ENCODE measurements at places on chromosomes 2 and 18. TPM values are rescaled to one million over a fixed set of nuclear protein-coding genes. Genes with fewer than 3 reads are reported as not detected.

IL1F10 gene
- not detected for total RNA-seq

KIF5C gene
- 13.3 TPM for total RNA-seq

UGT1A10 gene
- total RNA-seq = not detected

NEU2 gene
- total RNA-seq = not detected

PRSS56 gene
- total RNA-seq = not detected

SMYD5 gene
- 16.0 TPM for total RNA-seq

PLGLB2 gene
- 2.0 TPM for total RNA-seq

FHOD3 gene
- total RNA-seq = 5.6 TPM

GNLY gene
- total RNA-seq = 3.2 TPM

FBXO41 gene
- total RNA-seq = 2.7 TPM

VSNL1 gene
- 19.2 TPM for total RNA-seq

DNA sequence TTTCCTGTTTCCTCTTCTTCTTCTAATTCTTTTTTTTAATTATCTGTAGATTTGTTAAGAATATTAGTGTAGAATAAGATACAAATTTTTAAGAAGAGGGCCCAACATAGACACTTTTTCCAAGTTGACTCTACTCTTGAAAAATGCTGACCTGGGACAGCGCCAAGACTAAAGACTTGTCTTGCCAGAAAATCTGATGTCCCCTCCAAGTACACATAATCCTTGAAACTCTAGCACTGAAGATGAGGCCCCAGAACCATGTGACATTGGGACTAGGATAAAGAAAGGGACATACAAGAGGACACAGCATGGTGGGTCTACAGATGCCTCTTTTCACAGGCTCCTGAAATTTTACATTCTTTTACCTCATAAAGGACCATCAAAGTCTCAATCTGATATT, 271.6 kb upstream of the SESTD1 start:
- no peak for DNase-seq
- no peak overlapping the region for H3K27ac ChIP-seq
- no peaks in the 10 kb centered on the region for H3K27me3 ChIP-seq
- H3K36me3 ChIP-seq = no peaks in the 10 kb centered on the region
- H3K4me3 ChIP-seq = no peak overlapping the region

GRCh38 chr2:101802329-101802728, 104.8 kb downstream of the MAP4K4 start:
- no peaks in the 10 kb centered on the region for H3K27me3 ChIP-seq
- no peak overlapping the region for H3K27ac ChIP-seq
- peaks cover 77% of the 10 kb centered on the region for H3K4me1 ChIP-seq
- H3K36me3 ChIP-seq = no peaks in the 10 kb centered on the region
- H3K4me3 ChIP-seq = no peak overlapping the region
- DNase-seq = no peak

DNA sequence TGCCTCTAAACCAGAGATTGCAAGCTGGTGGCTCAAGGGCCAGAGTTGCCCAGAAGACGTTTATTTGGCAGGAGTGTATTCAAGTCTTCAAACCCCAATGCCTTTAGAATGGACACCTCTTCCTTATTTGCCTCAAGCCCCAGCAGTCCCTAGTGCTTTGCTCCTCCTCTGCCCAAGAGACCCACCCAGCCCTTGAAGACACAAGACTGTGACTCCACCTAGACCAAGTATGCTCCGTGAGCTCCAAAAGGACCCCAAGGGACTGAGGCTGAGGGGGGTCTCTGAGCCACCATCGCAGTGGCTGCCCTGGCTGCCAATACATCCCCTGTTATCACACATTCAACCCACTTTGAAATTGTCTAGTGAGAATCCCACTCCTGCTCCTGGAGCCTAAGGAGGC, 99.3 kb downstream of the COL6A3 start:
- DNase-seq = no peak
- no peaks in the 10 kb centered on the region for H3K36me3 ChIP-seq
- no peak overlapping the region for H3K4me3 ChIP-seq
- peaks cover 51% of the 10 kb centered on the region for H3K4me1 ChIP-seq
- H3K27ac ChIP-seq = peak overlapping the region; percentile 96

DNA sequence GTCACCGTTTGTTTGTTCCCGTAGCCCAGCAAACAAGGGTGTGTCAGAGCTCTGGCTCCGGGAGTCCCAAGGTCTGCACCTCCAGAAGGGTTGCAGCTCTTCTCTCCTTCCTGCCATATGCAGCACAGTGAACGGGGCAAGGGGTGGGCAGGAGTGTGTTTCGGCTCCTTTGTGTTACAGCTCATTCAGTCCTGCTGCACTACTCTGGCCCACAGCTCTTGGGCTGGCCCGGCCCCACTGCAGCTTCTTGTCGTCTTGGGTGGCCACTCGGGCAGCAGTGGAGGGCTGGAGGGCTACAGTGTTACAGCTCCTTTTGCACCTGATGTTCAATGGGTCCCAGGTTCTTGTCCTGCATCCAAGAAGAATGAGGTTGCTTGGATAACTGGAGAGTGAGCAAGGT, 408.3 kb downstream of the DCC start:
- no peak overlapping the region for H3K4me3 ChIP-seq
- no peaks in the 10 kb centered on the region for H3K4me1 ChIP-seq
- no peak for DNase-seq

DNA sequence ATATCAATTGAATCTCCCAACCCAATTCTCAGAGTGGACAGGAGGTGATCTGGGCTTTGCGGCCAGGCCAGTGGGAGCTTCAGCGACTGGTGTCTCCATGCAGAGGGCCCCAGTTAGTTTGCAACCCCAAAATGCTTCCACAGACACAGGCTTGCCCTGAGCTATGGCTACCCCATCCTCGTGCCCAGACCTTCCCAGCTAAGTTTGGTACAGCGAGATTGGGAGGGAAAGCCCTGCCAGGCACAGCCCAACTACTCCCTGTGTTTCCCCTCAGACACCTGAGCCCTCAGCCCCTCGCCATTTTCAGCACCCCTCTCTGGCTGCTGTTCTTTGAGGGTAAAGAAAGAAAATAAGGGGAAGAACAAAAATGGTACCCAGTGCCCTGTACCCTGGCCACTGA, 142.9 kb downstream of the TNS1 start:
- H3K27ac ChIP-seq = peak overlapping the region; percentile 87
- H3K4me1 ChIP-seq = peaks cover 40% of the 10 kb centered on the region
- H3K4me3 ChIP-seq = no peak overlapping the region
- H3K36me3 ChIP-seq = peaks cover 25% of the 10 kb centered on the region

GRCh38 chr2:61320181-61320580, 150.7 kb downstream of the USP34 start:
- H3K4me1 ChIP-seq = no peaks in the 10 kb centered on the region
- no peak overlapping the region for H3K27ac ChIP-seq
- no peaks in the 10 kb centered on the region for H3K27me3 ChIP-seq

- no peak for DNase-seq
- no peak overlapping the region for H3K27ac ChIP-seq
- H3K36me3 ChIP-seq = no peaks in the 10 kb centered on the region
- H3K4me1 ChIP-seq = no peaks in the 10 kb centered on the region
Measured at GRCh38 chr2:40169430-40169829, 282.5 kb downstream of the SLC8A1 start.

DNA sequence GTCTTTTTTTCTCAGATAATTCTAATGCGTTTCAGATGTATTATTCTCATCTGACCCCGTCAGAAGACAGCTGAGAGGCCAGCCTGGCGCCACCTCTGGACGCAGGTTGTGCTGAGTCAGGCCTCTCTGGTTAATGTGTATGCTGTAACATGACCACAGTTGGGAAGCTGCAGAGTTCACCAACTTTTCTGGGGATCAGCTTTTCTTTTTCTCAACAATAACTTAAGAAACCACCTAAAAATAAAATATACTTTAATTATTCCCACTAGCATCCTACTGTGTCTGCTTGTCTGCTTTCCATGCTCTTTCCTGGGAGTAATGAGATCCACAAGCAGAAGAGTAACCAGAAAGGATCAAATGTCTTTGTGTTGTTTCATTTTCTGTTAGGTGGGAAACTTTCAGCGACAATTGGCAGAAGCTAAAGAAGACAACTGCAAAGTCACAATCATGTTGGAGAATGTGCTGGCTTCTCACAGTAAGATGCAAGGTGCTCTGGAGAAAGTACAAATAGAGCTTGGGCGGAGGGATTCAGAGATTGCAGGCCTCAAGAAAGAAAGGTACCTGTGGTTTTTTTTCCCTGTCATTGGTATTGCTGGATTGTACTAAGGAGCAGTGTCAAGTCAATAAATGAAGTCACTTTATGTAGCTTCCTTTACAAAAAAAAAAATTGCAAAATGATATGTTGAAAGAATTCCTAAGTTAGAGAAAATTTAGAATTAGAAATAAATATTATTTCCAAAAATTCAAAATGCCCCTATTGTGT, 79.8 kb downstream of the CCDC150 start:
- H3K27ac ChIP-seq = no peak overlapping the region
- H3K27me3 ChIP-seq = no peaks in the 10 kb centered on the region
- no peaks in the 10 kb centered on the region for H3K4me1 ChIP-seq
- DNase-seq = no peak
- no peak overlapping the region for H3K4me3 ChIP-seq

- no peaks in the 10 kb centered on the region for H3K27me3 ChIP-seq
- H3K4me3 ChIP-seq = no peak overlapping the region
- H3K4me1 ChIP-seq = no peaks in the 10 kb centered on the region
Measured at GRCh38 chr2:241230435-241230834, 42.0 kb downstream of the ANO7 start.

GRCh38 chr2:70301344-70302194, at the start of gene FAM136A:
FAM136A (minus strand) TSS chr2:70302067; CDS start chr2:70302011, 56 bp downstream.
- peaks cover 11% of the 10 kb centered on the region for H3K4me1 ChIP-seq
- DNase-seq = no peak
- H3K27me3 ChIP-seq = no peaks in the 10 kb centered on the region
- no peaks in the 10 kb centered on the region for H3K36me3 ChIP-seq

DNA sequence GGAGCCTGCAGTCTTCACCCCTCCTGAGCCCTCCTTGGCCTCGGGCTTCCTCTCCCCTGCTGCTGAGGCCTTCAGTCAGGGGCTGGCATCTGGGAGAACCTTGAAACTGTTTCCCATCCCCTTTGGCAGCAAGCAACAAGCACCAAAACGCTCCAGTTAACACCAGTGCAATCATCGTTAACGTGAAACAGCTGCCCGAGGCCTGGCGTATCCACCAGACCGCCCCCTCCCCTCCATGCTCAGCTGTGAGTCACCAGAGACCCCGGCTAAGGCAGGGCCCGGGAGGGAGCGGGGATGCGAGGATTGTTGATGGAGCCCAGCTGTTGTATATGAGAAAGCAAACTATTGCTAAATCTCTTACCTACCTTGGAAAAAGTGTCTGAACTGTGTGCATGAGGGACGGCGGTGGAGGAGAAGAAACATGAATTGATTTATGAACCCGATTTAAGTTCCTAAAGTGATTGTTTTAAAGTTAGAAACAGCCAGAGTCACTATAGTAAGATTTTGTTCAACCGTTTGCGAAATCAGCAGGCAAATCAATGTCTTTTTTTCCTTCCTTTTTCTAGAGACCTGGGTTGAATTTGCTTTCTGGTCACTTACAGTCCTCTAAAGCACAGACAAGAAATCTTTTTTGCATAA, 5.2 kb downstream of the ZFP36L2 start:
- peak overlapping the region; percentile 99 for H3K4me3 ChIP-seq
- peak overlapping the region; percentile 99 for H3K27ac ChIP-seq
- DNase-seq = peak; percentile 95
- no peaks in the 10 kb centered on the region for H3K27me3 ChIP-seq
- H3K36me3 ChIP-seq = peaks cover 38% of the 10 kb centered on the region

- H3K27ac ChIP-seq = peak overlapping the region; percentile 69
- H3K4me3 ChIP-seq = peak overlapping the region; percentile 66
- no peak for DNase-seq
- peaks cover 31% of the 10 kb centered on the region for H3K4me1 ChIP-seq
Measured at GRCh38 chr2:88692187-88692586, 714 bp downstream of the RPIA start.

DNA sequence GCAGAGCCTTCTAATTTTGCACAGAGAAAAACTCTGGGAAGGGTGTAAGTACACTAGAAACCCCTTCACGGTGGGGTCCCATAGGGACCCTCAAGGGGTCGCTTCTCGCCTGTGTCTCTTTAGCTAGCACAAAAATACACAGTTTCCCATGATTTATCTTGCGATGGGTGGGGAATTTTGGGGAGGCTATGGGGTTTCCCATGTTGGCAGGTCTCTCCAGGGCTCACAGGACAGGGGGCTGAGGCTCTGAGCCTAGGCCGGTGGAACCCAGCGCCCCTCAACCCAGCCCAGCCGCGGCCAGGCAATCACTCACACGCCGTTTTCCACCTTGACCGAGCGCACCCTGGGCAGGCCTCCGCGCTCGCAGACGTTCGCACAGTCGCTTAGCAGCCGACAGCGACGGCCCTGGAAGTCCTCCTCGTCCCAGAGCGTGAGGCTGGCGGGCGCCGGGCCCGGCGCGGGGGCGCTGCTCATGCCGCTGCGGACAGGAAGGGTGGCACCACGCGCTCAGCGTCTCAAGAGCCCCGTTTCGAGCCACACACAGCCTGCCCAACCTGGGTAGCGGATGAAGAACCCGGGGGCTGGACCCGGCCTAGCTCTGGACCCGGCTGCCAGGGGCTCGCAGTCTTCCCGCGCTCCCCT, 398 bp downstream of the CRYBA2 start:
- H3K4me1 ChIP-seq = peaks cover 27% of the 10 kb centered on the region
- peaks cover 31% of the 10 kb centered on the region for H3K27me3 ChIP-seq
- H3K27ac ChIP-seq = no peak overlapping the region
- DNase-seq = no peak
- peak overlapping the region; percentile 32 for H3K4me3 ChIP-seq

DNA sequence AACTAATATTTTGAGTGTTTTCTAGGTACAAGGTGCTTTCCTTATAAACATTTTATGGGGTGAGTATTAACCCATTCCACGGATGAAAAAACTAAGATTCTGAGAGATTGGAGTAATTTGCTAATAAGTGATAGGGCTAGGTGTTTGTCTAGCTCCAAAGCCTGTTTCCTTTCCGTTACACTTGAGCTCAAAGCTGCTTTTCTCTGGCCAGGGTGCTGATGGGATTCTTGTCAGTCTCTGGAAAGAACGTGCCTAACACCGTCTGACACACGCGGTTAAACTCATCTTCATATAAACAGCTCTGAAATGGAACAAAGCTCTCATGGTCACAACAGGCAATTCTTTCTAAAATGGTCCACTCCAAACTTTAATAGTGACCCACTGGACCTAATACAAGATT, 2.0 kb upstream of the ANKRD29 start:
- no peak overlapping the region for H3K4me3 ChIP-seq
- H3K27me3 ChIP-seq = no peaks in the 10 kb centered on the region
- H3K4me1 ChIP-seq = peaks cover 34% of the 10 kb centered on the region
- H3K36me3 ChIP-seq = no peaks in the 10 kb centered on the region

- H3K4me1 ChIP-seq = peaks cover 2% of the 10 kb centered on the region
- no peaks in the 10 kb centered on the region for H3K27me3 ChIP-seq
- H3K36me3 ChIP-seq = no peaks in the 10 kb centered on the region
Measured at GRCh38 chr18:24033641-24034412, 19.3 kb downstream of the TTC39C start.

DNA sequence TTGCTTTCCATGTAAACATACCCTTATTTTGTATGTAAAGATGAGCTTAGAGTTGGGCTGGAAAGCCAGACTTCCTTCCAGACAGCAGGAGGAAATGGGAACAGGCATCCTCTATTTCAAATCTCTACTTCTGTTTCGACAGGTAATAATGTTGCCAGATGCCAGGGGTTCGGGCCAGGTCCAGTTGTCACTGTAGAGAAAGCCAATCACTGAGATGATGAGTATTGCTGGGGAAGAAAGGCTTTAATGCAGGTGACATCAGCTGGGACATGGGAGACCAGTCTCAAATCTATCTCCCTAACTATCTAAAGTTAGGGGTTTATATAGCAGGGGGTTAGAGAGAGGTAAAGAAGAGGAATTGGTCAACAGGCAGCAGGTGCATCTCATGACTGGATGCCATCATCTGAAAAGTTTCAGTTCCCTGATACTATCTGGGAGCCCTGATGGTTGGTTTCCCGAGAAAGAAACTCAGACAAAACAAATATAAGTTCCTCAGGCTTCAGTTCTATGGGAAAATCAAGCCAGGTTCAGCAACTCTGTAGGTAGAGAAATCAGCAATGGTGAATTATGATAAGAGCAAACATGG, 9.3 kb upstream of the MTCL1 start:
- H3K27me3 ChIP-seq = no peaks in the 10 kb centered on the region
- H3K27ac ChIP-seq = no peak overlapping the region
- no peak overlapping the region for H3K4me3 ChIP-seq
- H3K36me3 ChIP-seq = no peaks in the 10 kb centered on the region

All from vagina (tissue), 2 donors.